ENCODE measurements at places on chromosomes 7 and 10.

GRCh38 chr10:13247246-13247645 lies 13.1 kb upstream of the UCMA start:
- no peak for DNase-seq

GRCh38 chr7:41882745-41883420 lies 180.0 kb upstream of the INHBA start:
- DNase-seq: no peak

- DNase-seq: no peak
These were observed 22.5 kb downstream of the FKBP6 start for GRCh38 chr7:73350306-73351068.

DNA sequence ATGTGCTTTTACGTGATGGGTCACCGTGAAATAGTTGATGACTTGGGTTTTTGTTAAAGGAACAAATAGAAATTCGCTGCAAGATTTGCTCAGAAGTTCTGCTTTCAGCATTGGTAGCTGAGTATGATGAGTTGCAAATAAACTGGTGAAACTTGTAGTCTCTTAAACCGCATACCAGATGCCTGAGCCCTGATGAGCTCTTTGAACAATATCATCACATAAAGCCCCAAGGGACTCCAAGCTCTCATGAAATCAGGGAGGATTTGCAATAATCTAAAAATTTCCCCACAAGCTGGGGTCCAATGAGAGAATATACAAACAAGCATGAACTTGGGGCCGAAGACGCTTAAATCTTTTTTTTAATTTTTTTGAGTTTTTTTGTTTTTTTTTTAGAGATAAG lies 312.4 kb downstream of the CALN1 start:
- DNase-seq: no peak

DNA sequence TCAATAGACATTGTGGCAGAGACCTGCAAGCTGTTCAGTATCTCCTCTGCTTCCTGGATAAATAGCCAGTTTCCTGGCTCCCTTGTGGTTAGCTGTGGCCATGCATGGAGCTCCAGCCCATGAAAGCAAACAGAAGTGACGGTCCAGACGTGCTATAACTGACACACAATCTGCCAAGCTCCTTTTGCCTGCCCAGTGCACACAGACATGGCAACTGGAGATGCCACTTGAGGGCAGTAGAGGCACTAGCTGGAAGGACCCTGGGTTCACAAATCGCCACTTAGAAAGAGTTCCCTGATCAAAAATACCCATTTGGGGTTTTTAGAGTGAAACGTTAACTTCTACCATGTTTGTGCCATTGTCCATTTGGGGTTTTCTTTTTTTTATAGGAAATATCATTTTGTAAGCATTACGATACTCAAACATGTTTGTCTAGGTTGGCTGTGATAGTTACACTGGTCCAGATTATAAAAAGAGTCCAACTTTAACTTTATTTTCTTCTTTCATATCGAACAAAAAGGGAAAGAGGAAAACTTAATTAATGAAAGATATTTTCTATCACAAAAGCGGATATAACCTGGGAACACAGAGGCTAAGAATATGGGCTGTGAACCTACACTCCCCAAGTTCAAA lies 31.3 kb downstream of the KIN start:
- DNase-seq: no peak

GRCh38 chr10:538895-539294 lies 150.6 kb downstream of the DIP2C start:
- DNase-seq: no peak

GRCh38 chr10:46227571-46227935 lies 59.2 kb upstream of the ANTXRL start:
- no peak for DNase-seq

DNA sequence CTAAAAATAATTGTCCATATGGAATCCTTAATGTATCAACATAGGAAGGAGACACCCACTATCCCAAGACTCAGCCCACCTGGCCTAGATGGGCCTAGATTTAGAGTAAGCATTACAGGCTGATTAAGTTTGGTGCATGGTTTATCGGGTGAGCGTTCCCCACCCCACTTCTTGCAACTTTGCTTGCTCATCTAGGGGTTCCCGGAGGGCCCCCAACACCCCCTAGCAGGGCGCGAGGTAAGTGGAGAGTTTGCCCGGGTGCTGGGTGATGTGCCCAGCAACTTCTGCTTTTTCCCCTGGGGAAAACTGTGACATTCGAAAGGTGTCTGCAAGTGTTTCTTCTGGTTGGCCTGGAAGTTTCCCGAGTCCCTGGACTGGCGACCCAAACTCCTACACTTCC lies 31.7 kb downstream of the SKIDA1 start:
- DNase-seq: no peak

DNA sequence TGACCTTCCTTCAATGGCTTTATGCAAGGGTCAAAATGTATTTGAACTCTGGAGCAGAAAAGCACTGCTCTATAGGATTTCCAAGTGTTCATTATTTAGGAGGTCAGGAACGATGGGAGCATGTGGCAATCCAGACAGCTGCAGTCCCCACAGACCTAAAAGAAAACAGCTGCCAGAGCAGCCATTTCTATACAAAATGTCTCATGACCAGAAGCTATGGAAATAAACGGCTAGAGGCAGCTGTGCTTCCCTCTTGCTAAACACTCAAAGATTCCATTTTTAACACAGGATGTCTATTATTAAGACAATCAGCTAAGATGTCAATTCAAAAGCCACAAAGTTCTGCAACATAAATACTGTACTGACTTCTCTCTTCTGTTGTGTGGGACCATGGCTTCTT lies 879.1 kb upstream of the C7orf33 start:
- DNase-seq: no peak

GRCh38 chr10:91389636-91390512 lies 20.3 kb upstream of the HECTD2 start:
- no peak for DNase-seq

DNA sequence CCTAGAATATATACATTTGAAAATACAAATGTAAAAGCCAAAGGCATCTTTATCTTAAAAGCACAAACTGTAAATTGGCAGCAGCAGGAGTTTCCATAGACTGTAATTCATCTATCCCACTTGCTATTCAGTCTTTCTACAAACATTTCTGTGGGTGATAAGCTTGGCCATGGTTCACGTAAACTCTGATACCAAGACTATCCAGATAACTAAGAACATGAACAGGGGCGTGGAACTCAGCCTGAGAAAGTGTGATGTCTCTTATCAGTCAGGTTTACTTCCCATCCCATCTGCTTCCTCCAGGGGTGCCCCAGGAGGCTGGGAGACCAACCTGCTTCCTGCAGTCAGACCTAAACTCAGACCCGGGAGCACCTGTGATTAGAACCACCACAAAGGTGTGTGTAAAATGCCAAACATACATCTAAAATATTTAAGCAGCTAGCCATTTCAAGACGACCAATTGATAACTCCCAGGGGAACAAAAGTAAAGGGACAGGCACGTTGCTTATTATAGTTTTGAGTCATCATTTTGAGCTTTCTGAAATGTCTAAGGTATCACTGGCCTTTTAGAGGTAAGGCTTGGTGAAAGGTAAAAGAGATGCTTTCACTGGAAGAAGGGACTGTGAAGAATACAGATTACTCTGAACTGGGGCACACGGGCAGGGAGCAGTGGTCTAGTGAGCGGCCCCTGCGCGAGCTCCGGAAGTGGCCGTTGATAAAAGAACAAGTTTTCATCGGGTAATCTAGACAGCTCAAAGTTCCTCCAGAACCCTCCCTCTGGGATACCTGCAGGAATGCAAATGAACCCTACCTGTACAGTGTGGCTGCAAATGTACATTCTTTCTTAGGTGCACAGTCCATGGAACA lies 51.5 kb downstream of the RSU1 start:
- no peak for DNase-seq

DNA sequence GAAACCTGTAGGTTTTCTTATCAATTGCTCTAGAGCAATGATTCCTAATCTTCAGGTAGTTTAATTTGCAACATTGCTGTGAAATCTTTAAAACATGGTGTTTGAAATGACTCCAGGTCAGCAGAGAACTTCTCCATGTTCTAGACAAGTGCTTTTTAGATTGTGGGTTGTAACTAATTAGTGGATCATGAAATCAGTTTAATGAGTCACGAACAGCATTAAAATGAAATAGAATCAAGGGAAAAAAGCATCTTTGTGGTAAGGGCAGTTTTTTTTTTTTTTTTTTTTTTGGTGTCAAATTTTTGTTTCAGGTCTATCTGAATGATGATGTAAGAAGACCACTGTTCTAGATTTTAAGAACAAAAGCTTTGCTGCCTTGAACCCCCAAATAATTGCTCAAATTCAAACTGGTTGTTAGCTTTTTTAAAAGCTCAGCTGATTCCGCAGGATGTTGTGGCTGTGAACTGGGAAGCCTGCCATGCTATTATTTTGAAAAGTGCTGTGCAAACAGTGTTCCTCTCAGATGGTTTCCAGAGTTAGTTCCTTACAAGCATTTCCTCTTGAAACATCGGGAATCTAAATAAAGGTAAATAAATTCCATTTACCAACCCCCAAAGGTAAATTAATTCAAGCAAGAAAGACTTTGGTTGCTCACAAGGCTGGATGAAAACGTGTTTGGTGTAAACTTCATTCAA lies 13.1 kb upstream of the PDK4 start:
- DNase-seq: no peak

- DNase-seq: no peak
These were observed 1.0 kb downstream of the LRCH4 start for GRCh38 chr7:100584683-100585510.

- DNase-seq: no peak
These were observed 59.6 kb upstream of the EBF3 start for GRCh38 chr10:130023454-130024230.

DNA sequence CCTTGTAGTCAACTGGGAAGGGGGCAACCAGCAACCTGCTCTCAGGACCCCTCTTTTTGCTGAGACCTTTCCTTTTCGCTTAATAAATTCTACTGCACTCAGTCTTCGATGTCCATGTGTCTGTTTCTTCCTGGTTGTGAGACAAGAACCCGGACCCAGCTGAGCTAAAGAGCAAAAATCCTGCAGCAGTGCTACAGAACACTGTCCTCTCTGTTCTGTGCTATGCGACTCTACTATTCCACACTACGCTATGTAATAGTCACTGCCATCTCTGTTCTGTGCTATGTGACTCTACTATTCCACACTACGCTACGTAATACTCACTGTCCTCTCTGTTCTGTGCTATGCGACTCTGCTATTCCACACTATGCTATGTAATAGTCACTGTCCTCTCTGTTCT lies 34.3 kb downstream of the DIP2C start:
- DNase-seq: no peak

GRCh38 chr10:80202934-80203834 lies 2.2 kb downstream of the ANXA11 start:
- DNase-seq: no peak

DNA sequence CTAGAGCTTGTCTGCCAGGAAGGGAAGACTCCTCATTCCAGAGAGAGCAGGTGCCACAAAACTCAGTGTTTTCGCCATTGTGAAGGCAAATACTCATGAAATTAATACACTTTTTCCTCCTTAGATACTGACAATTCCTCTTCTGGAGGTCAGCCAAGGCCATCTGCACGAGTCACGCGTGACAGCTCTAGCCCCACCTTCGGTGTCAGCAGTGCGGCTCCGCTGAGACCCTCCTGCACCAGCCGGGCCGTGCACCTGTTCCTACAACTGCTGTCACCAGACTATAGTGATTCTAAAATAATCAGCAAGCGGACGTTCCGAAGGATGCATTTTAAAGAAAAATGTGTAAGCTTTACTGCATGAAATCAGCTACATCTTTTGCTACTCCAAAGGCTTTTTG lies 127.7 kb downstream of the DIP2C start:
- DNase-seq: no peak

GRCh38 chr7:18689551-18689950 lies 194.0 kb downstream of the HDAC9 start:
- no peak for DNase-seq

- DNase-seq: no peak
These were observed 143.3 kb upstream of the DKK1 start for GRCh38 chr10:52170776-52171175.

DNA sequence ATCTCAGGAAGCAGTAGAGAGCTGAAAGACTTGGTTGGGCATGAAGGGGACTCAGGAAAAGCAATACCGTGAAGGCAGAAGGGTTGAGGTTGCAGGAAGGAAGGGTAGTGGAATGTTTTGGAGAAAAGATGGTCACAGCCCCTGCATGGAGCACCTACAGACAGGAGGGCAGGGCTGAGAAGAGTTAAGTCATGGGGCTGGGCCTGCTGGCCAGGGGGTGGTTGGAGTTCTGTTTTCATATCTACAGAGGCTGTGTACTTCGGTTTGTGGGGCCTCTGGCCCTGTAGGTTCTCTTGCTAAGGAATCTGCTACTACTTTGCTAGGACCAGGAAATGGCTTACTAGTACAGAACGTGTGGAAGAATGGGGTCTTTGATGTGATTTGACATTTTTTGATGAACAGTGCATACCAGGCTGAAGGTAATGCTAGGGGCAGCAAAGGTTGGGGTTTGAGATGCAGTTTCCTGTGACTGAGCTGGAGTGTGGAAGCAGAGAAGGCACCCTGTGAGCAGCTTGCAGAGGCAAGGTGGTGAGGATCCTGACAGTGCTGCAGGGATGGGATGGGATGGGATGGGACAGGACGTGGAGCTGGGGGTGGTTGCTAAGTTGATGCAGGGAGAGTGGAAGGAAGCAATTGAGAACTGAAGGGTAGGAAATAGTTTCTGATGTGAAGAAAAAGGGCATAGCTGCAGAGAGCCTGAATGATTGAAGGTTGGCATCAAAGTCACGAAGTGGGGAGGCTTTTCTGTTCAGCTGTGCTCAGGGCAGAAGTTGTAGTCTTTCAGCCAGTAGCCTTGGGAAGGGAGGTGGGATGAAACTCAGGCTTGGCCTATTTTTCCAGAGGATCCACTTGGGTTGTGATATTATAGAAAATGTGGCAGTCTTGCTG lies 7.8 kb downstream of the RPS24 start:
- no peak for DNase-seq
